Heart left ventricle (tissue), 16 donors: ENCODE measurements at places on chromosomes 7 and 10.

DNA sequence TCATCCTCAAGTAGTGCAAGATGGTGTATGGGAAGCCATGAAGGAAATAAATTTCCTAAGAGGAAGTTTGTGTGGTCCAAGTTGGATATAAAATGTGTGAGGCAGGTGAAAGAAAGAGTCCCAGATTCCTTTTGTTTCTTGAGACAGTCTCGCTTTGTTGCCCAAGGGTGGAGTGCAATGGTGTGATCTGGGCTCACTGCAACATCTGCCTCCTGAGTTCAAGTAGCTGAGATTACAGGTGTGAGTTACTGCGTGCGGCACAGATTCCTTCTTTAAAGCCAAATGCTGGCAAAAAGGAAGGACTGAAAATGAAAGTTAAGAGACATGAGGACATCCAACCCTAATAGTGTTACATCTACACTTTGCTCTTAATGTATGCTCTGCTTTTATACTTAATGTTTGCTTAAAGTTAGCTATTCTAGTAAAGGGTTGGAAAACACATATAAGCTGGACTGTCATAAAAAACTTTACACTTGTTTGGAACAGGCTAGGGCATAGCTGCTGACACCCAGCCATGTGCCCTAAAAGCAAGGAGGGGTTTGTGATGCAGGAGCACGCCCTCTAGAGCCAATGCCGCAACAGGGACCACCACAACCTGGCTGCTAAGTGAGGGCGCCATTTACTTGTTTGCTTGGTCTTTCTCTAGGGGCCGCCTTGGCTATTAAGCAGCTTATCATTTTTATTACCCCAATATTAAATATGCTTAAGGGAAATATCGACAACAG is 34.5 kb downstream of the CLEC2L start:
- DNase-seq, result no peak

DNA sequence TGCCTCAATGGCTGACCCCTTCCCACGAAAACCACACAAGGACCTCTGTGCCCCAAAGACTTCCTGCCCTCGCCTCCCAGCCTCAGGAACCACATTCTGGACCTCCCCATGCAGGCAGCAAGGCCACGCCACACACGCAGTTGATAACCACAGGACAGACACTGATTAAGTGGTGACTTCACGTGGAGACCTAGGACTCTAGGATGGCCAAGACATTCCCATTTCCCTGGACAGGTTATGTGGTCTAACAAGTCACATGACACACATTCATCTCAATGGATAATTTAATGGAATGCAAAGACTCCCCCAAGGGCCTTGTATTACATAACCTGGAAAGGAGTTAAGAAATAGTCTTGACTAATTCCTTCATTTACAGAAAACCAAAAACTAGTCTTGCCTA is 110.2 kb downstream of the LARP4B start:
- DNase-seq, result no peak

GRCh38 chr10:110425684-110426293 is 71.9 kb upstream of the DUSP5 start:
- DNase-seq, result no peak

DNA sequence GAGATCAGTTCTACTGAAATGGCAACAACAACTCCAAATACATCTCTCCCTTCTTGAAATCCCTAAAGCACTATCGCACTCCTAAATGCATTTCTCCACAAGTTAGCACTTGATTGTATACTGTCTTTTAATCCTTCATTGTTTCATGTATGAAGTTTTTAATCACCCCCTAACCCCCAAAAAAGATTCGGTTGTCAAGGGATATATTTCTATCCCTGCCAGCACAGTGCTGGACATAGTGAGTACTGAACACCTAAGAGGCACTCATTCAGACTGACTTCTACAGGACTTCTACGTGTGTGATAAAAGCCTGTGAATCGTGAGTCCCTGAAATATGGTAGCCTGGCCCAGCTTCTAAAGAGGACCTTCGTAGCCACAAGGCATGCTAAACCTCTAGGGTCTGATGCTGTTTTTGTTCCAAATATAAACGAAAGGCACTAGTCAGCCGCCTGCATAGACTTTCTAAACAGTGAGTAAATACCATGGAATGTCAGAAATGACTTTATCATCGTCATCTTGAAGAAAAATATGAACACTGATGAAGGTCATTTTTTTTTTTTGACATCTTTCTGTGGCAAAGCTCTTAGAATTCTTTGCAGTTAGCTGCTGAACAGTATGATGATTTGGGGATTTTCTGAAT is 14.6 kb upstream of the ZSCAN21 start:
- DNase-seq, result no peak

GRCh38 chr7:20697351-20697750 is 81.9 kb downstream of the ABCB5 start:
- DNase-seq, result no peak

DNA sequence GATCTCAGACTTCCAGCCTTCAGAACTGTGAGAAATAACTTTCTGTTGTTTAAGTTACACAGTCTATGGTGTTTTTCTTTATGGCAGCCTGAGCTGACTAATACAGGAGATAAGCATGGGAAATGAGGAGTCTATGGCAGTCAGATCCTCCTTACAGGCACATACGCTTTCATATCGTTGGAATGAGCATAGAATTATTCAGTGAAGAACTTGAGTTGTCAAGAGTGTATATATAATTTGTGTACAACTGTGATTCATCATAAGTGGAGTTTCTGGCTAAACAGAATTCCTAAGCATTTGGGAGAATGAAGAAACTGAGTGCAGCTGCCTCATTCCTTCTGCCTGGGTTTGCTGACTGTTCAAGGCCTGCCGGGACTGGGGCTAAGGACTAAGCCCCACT is 516.7 kb downstream of the ADRA2A start:
- no peak for DNase-seq

GRCh38 chr10:75744261-75744660 is 312.8 kb downstream of the LRMDA start:
- no peak for DNase-seq

DNA sequence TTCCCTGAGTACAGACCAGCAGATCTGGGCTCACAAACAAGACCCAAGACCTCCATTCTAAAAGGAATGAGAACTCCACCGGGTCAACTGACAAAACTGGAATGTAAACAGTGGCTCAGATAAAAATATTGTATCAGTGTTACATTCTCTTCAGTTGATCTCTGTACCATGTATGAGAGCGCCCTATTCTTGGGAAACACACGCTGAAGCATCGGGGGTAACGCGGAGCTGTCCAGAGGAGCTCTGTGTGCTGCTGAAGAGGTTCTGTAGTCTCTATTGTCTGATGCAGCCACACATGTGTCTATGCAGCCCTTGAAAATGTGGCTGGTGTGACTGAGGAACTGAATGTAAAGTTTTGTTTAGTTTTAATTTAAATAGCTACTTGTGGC is 39.7 kb downstream of the HIPK2 start:
- DNase-seq, result no peak

DNA sequence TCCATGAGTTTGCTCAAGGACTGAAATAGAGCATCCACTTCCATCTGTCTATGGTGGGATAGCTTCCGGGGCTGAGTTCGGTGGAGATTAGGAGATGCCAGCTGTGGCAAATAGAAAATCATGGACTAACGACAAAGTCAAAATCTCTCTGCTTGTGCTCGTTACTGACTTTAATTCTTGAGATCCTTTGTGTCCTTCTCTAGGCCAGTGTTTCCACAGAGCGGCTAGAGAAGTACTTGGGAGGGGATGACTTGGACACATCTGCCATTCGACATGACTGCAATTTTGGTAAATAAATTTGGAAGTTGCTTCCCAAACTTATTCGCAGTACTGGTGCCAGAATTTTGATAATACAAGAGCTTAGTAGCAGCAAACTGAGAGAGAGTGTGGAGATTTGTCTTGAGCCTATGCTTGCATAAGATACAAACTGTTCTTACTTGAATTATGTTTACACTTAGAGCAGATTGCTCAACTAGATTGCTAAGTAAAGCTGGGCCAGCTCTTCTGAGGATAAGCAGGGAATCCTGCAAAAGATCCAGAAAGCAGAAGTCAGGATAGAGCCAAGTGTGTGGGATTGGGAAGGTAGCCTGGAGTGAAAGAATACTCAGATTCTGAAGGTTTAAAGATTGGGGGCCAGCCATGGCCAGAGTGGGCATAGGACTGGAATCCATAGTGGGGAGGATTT is 27.6 kb downstream of the ABCC2 start:
- DNase-seq, result no peak

GRCh38 chr7:80794631-80795573 is 123.9 kb downstream of the SEMA3C start:
- DNase-seq, result no peak

- peak; percentile 62 for DNase-seq
Measured at GRCh38 chr7:151249034-151249731, 689 bp upstream of the SMARCD3 start.

GRCh38 chr7:140349144-140349771 is 49.1 kb downstream of the SLC37A3 start:
- DNase-seq, result no peak

- DNase-seq, result no peak
Measured at GRCh38 chr7:98870807-98871491, 1.1 kb upstream of the TMEM130 start.

DNA sequence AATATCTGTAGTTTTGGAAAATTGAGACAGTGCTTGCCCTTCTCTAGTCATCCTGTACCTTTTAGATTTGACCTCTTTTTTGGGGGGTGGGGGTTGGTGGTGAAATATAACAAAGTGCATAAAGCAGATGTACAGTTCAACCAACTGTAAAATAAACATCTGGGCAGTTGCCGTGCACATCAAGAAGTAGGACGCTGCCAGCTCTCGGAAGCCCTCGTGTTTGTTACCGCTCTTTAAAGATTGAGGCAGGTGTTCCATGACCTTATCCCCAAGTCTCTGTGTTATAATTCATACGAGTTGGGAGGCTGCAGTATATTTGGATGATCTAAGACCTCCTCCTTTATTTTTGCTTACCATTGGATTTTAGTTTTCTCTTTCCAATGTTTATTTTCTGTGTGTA is 55.1 kb downstream of the SDK1 start:
- no peak for DNase-seq

GRCh38 chr10:86057708-86058107 is 308.9 kb downstream of the GRID1 start:
- DNase-seq, result no peak

GRCh38 chr7:151553356-151553755 is 33.7 kb upstream of the RHEB start:
- DNase-seq, result no peak

GRCh38 chr10:116891208-116891607 is 41.9 kb downstream of the ENO4 start:
- DNase-seq, result peak; percentile 43

DNA sequence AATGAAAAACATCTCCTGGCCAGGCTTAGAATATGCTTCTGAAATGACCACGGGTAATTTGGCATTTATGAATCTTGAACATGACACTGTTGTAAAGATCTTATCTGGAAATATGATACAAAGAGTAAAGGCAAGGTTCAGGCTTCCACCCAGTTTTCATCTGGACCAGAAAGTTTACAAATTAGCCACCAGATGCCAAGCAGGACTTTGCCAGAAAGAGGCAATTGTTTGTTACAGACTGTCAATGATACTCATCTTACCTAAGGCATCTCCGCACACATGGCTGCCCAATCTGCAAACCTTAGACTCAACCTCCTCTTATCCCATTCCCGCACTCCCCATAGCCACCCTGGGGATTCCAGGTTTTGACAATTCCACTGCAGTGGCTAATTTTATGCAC is 795.3 kb downstream of the TYW1 start:
- DNase-seq, result no peak

DNA sequence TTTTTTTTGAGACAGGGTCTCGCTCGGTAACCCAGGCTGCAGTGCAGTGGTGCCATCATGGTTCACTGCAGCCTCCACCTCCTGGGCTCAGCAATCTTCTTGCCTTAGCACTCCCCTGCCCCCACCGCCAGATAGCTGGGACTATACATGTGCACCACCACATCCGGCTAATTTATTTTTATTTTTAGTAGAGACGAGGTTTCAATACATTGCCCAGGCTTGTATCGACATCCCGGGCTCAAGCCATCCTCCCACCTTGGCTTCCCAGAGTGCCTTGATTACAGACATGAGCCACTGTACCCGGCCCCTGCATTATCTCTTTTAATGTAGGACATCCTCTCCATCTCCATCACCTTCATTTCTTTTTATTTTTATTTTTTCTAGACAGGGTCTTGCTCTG is 213.3 kb downstream of the CUX1 start:
- no peak for DNase-seq

GRCh38 chr10:29407280-29407858 is 118.5 kb downstream of the LYZL1 start:
- no peak for DNase-seq

DNA sequence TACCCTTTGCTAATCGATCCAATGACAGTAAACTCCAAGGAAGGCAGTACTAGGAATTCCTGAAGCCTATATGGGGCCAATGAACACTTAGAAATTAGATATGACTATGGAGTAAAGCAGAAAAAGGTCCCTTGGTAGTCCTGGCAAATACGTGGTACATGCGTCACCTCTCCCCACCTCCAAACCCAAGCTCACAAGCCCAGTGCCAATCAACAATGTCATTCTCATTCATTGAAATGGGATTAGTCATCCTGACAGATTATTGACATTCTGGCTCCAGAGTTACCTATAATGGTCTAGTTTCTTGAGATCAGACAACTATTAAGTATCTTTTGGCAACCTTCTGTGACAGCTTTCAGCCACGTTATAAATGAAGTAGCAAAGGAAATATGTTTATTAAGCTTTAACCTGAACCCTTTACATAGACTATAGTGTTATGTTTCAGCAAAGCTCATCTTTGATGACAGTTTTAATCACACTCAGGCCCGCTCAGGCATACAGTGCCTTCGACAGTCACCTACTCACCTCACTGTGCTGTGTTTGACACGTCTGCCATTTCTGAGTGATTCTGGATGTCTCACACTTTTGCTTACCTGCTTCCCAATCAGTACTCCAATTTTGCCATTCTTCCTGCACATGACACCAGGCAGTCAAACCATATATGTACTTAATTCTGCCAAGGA is 69.6 kb upstream of the ADO start:
- no peak for DNase-seq

DNA sequence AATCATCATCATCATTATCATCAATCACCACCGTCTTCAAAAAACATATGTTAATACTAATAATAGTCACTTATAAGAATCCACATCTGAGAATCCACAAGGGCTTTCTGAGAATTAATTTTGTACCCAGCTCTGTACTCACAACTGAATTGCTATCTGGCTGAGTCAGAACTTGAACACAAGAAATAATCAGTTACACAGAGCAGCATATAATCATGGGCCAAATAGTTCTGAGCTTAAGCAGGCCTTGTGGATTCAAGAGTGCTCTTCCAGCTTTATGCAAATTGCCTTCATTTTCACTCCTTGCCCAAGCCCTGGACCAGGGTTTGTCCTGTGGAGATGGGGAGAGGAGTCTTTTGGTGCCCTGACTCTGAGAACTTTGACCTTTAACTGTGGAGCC is 304.5 kb downstream of the ZNF248 start:
- DNase-seq, result no peak

DNA sequence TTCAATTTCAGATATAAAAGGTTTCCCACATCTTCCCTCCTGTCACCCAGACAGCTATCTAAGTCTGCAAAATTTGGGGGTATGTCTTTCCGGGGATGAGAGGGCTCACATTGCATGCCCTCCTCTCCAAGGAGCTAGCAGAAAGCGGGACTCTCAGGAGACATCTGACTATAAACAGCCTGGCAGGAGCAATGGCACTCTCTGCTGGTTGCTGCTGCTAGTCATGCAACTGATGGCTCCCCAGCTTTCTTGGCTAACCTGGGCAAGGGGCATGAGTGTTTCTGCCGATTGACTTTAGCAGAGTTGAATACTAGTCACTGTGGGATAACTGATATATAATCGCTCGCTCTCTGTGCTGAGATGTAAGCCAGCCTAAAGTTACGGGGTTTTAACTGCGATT is 12.0 kb downstream of the TBX20 start:
- no peak for DNase-seq
